ENCODE measurements at places on chromosomes 1 and 21.

DNA sequence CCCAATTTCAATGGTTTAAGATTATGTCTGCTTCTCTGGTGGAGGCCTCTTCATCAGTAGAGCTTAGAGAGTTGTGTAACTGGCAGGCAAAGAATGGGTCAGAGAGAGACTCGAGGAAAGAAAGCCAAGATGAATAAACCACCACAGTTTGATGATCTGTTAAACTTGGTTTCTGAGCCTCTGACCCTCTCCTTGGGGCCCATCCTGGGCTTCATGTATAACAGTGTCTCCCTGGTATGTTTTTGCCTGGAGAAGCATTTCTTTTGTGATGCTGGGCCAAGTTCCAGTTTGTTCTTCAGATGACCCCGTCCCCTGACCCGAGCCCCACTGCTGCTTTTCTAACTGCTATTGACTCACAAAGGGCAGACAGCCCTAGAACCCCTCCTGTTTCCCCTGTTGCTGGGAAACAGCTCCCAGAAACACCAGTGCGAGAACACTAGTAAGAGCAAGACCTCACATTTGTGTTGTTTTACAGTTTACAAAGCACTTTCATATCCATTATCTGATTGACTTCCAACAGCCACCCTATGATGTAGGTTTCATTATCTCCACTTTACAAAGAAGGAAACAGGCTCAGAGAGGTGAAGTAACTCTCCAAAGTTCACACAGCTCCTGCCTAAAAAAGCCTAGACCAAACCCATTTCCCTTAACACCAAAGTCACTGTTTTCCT, 9.0 kb downstream of the CD2 start:
- no peak for DNase-seq

- DNase-seq, result no peak
Measured at GRCh38 chr1:230824919-230825721, 43.2 kb downstream of the C1orf198 start.

GRCh38 chr1:58390091-58390490, 156.4 kb downstream of the OMA1 start:
- DNase-seq, result no peak

DNA sequence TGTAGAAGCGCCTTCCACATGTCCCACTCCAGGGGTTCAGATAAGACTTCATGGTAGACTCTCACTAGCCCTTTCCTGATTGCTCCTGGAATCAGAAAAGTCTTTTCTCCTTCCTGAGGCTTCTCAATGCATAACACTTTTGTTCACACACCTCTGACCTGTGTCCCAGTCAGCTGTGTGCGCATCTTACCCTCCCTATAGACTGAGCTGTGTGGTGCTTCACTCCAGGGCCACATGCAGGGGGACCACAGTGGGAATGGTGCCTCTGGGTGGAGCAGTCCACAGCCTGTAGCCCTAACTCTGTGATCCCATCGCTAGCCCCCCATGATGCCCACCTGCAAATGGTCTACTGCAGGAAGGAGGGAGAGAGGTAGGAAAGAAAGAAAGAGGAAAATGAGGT, 84.0 kb upstream of the TLR5 start:
- no peak for DNase-seq

DNA sequence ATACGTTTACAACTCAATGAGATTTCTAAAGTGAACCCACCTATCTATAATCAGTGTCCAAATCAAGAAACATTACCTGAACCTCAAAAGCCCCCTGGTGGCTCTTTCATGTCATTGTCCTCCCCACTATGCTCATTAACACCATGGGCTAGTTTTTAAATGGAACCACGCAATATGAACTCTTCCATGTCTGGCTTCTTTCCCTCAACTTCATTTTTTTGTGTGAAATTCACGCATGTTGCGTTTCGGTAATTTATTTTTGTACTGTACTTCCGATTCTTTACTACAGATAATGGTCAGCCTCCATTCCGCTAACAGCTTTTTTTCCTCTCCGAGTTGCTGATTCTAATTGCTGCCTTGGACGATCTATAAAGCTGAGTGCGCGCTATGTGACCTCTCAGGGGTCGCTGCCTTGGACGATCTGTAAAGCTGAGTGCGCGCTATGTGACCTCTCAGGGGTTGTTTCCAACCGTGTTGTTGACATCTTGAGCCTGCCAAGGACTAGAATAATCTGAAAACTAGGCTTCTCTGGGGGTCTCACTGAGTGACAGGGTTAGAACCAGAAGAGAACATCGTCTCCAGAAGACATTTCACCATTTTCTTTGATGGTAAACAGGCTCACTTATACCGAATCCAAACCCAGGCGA, 1.1 kb upstream of the CACYBP start:
- DNase-seq, result peak; percentile 17

DNA sequence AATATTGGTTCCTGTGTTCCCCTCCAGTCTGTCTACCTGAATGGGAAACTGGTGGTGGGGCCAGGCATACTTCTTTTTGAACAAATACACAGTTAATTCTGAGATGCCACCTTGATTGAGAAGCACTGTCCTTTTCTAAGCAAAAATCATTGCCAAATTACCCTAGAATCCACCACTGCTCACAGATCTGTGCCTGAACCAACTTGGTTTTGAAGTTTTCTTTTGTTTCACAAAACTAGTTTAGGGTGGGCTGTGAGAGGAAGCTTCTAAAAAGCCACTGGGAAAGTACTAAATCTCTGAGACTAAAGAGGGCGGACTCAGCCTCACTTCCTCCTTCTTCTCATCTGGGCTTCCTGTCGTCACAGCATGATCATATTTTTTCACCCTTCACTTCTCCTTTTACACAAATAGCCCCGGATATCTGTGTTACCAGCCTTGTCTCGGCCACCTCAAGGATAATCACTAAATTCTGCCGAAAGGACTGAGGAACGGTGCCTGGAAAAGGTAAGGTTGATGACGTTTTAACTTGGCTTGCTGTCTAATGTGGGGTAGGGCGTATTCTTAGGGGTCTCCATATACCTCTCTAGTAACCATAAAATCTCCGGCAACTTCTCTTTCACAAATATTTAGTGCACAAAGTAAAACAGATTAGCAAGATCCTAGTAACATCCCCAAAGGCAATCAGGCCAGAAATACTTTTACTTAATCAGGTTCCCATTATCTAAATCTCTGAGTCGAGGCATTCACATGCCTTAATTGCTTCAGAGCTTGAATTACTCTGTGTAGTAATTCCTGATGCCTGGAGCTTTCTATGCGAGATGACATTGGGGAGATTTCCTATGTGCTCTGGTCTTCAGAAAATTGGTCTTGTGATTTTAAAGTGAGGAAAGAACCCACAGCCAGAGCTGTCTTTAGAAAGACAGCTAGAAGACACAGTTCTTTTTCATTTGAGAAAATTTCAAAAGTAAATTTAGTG, at the start of gene CD53:
TSS of gene CD53 (plus strand) at position 404 of the 976 bp plus-strand sequence. CDS start 18,261 bp downstream, outside the sequence.
- DNase-seq, result no peak

GRCh38 chr1:244436336-244437085, 15.2 kb downstream of the ADSS2 start:
- DNase-seq, result no peak
